ENCODE measurements at places on chromosomes 11 and 22.
A peak's percentile ranks its signal among the peaks of the same experiment; 100 is the strongest.

GRCh38 chr22:28369854-28370253 lies 309.8 kb downstream of the TTC28 start:
- DNase-seq = no peak

DNA sequence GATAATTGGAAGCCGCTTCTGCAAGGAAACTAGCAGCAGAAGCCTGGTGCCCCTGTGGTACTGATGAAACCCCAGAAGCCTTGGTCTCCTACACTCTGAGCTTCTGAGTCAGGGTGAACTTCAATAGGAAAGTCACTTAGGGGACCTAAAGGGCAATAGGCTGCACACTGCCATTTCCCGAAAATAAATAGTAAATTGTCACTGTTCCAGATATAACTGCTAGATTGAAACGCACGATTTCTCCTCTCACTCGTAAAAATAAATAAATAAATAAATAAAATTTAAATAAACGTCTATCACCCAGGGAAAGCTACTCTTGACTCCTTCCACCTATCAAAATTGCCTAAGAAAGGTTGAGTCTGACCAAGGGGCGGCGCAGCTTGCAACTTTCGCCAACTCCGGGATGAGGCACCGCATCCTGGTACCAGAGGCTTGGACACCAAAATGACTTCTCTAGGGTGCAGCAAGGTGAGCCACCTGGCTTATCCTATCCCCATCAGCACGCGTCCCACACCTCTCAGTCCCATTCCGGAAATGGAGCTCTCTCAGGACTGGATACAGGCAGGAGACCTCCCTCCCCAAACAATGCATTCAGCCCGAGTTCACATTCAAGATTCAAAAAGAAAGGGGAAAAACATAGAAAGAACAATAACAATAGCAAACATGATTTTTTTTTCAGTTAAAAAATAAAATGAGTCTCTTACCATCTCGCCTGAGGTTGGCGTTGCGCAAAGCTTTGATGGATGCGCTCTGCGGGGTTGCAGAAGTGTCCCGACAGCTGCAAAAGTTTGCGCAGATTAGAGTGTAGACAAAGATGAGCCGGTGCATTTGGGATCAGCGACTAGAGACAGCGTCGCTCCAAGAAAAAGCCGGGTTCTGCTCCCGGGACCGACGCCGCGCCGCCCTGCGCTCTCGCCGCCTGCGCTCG lies 583 bp downstream of the PDGFD start:
- no peak for DNase-seq

- DNase-seq = no peak
Observed at GRCh38 chr11:8020244-8020597, 33.1 kb downstream of the EIF3F start.

DNA sequence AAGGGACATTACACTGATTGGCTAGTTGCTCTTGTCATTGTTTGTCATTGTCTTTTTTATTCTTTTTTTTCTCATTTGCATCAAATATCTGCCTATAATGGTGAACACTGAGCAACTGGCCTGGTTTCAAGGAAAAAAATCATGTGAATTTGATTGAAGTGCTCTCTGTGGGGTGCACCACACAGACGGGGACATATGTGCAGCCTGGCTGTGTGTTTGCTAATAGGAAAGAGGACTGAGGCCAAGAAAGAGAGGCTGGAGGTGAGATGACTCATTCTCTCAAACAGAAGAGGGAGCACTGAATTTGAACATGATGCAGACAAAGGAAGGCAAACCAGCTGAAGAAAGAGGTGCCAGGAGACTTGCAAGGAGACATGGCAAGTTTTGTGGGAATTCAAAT lies 684.9 kb upstream of the CCDC90B start:
- no peak for DNase-seq

DNA sequence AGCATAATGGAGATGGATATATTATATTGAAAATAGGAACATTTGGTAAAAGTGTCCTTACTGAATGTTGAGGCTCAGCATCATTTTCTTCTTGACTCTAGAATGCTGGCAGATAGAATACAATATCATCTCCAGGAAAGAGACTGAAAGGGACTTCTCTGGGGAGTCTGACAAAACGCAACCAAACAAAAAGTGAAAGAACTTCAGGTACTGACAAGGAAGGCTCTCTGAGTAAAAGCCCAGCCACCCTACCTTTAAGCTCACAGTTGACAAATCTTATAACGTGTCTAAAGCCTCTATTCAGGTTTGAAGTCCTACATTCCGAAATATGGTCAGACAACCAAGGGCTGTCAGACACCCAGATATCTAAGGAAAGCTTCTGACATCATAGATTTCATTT lies 590.8 kb downstream of the SOX6 start:
- DNase-seq = no peak

DNA sequence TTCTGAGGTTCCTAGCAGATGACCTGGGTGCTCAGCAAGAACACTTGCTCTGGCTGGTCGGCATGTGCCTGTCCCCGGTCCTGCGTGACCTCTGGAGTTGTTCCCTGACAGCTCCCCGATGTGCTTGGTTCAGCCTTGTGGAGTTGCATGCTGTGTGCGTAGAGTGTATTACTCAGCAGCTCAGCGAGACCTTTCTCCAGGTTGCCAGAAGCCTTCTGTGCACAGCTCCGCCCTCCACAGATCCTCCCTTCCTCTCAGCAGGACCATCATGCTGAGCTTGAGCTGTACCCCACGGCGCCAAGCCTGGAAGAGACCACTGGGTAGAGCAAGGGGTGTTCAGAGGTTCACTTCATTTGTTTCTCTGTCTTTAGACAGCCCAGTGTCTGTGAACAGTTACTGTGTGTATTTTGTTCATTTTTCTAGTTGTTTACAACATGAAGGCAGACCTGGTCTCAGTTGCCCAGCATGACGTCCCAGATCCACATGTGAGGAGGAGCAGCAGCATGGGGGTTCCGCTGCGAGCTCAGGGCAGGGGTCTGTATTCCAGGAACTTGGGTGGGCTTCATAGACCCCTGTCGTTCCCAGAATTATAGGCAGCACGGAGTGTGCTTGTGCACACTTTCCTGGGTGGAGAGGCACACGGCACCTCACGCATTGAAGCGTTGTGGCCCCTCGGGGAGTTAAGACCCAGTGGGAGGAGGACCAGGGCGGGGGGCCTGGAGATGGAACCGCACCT lies 148.6 kb downstream of the IGLL1 start:
- no peak for DNase-seq

DNA sequence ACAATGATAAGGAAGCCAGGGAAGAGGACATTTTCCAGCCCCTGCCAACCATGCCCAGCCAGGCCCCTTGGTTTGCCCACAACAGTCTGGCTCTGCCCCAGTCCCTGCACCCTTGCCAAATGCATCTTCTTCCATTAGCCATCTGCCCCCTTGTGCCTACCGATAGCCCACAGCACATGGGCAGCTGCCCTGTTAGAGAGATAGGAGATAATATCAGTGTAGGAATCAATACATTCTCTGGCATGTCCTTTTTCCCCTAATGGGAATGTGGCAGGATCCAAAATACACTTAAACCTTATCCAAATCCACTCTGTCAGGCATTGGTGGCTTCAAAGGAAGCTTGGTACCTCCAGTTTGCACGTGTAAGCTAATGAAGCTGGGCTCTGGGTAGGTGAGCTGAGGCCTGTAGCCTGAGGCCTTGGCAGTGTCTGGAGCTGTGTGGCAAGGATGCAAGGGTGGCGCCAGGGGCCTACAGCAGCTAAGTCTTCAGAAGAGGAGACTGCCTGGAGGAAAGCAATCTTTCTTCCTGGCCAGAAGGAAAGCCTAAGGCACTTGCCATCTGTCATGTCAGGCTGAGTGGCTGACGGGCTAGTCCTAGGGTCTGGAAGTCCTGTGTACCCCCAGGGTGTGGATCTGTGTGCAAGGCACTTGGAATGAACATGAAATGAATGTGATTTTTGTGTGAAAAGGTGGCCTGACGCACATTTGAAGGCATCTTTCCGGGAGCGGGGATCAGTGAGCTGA lies 164.2 kb upstream of the TBCEL start:
- DNase-seq = no peak

DNA sequence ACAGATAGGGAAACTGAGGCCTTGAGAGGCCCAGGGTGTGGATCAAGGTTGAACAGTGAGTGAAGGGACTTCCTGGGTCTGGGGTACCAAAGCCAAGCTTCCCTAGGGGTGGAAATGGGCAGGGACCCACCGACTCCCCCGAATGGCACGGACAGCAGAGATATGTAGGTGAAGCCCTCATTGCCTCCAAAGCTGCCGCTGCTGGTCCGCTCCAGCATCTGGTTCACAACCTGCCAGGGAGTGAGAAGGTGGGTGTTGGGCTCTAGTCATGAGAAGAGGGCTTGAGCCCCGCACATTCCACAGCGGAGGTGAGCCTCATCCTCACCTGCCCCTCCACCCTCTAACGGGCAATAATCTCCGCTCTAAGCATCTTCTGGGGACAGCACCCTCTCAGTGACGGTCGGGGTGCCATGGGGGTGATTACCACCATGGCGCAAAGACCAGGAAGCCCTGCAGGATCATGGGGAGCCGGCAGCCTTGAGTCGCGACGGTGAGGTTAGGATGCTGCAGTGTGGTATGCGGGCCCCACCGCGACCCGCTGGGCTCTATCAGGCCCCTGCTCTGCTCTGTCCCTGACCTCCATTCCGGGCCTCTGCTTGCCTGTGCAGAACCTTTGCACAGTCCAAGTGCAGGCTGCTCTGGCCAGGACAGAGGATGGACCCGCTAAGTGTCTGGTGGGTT lies 10.8 kb downstream of the ALDH3B2 start:
- no peak for DNase-seq

- peak; percentile 23 for DNase-seq
Observed at GRCh38 chr11:43327987-43328386, 16.2 kb downstream of the API5 start.

DNA sequence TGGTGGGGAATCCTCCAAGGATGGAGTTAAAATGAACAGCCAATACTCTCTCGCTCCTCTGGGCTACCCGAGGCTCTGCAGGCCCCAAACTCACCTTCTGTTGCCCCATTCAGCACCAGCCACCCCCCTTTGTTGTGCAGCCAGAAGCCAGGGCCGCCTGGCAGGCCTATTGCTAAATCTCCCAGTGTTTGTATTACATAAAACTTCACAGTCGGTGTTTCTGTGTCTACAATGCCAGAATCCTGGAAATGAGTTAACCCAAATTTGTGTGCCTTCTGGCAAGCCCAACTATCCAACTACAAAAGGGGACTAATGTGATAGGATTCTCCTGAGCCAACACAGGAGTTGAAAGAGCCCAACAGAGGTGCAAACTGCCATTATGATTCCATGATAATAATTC lies 9.3 kb downstream of the KCNJ5 start:
- no peak for DNase-seq
